ENCODE measurements at places on chromosomes 3 and 15.

DNA sequence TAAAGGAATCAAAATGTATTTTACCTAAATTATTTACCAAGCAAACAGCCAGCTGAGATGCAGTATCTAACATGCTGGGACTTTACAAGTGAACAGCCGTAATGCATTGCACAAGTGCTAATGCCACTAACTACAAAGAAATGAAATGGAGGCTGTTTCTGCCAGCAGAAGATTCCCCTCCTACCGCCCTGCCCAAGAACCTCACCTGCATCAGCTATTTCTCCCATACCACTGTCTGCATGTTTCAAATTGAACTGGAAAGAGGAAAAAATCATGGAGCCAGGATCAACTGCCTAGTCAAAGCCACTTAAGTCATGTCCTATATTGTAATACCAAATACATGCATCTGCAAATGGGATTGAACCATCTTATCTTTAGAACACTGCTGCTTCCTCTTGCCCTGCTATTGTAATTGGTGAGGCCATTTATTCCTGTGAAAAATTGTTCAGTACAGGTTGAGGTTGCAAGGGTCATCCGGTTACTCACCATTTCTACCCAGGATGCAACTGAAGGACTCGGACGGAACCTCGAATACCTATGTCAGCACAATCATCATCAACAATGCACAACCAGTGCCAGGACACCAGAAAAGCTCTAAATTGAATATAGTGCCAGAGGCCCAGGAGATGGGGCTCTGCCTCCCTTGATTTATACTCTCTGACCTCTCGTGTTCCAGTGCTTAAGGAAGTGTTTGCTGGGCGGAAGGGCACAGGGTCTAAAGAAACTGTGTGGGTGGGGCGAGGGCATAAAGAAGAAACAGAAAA lies 27.5 kb downstream of the ANXA2 start:
- no peaks in the 10 kb centered on the region for H3K27me3 ChIP-seq
- no peaks in the 10 kb centered on the region for H3K4me1 ChIP-seq
- no peak for ATAC-seq
- H3K36me3 ChIP-seq = peaks cover 45% of the 10 kb centered on the region

DNA sequence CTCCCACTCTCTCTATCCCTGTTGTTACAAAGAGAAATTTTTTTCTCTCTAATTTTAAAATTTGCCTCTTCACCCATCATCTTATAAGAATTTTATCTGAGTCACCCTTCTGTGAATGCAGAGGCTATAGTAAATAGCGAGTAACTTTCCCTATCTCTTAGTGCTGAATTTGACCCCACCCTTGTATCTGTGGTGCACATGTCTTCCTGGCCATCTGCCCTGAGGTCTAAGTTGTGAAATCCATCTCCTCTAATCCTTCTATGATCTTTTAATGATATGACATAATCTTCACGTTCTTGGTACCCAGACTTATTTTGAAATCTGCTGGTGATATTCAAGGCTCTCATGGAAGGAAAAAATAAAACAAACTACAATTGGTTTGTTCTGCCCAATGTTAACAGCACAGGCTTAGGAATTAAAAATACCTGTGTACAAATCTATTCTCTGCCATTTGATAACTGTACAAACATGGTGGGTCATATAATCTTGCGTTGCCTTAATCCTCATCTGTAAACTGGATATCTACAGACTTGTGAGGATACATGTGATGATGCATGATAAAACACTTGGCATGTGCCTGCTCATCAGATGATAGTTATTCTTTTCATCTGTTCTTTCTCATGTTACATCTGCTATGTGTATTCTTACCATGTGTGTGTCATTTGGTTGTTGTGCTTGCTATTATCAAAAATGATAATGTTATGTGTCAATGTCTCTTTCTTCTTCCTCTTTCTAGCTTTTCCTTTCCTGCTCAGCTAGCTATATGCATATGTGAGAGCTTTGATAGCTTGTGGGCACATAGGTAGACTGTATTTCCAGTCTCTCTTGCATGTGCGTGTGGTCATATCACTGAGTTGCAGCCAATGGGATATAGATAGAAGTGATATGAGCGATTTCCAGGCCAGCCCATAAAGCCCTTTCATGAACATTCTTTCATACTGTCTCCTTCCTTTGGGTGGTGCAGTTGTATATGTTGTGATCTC lies 13.7 kb upstream of the CCR3 start:
- no peaks in the 10 kb centered on the region for H3K27me3 ChIP-seq
- H3K4me3 ChIP-seq = no peak overlapping the region
- H3K36me3 ChIP-seq = peaks cover 6% of the 10 kb centered on the region
- ATAC-seq = no peak
- peaks cover 26% of the 10 kb centered on the region for H3K4me1 ChIP-seq
- H3K27ac ChIP-seq = no peak overlapping the region

DNA sequence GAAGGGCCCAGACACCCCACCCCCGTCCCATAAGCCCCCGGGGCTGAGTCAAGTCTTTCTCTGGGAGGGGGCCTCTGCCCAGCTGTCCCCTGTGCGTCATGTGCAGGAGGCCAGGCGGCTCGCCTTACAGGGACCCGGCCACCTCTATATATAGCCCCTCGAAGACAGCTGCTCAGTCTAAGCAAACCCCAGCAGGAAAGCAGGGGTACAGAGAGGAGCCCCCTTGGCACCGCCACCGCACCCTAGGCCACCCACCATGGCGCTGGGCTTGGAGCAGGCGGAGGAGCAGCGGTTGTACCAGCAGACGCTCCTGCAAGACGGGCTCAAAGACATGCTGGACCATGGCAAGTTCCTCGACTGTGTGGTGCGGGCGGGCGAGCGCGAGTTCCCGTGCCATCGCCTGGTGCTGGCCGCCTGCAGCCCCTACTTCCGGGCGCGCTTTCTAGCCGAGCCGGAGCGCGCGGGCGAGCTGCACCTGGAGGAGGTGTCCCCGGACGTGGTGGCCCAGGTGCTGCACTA lies at the start of gene KLHL40:
KLHL40 (plus strand) TSS at position 175 of the 519 bp plus-strand sequence; CDS start at position 257, 82 bp downstream.
- no peak within 1 kb of the TSS for H3K27ac ChIP-seq
- peaks cover 63% of the 10 kb centered on the region for H3K27me3 ChIP-seq
- H3K4me3 ChIP-seq = no peak within 1 kb of the TSS
- H3K36me3 ChIP-seq = no peaks in the 10 kb centered on the region
- H3K4me1 ChIP-seq = peaks cover 5% of the 10 kb centered on the region

DNA sequence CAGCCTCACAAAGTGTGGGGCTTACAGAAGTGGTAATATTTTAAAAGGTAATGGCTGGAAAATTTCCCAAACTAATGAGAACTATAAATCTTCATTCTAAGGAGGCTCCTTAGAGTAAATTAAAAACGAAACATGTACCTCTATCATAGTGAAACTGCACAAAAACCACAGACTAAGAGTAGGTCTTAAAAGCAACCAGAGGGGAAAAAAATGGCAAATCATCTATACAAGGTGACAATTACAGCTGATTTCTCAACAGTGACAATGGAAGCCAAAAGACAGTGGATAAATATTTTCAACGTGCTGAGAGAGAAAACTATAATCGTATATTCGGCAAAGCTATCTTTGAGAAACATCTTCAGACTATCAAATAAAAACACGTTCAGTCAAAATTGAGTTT lies 20.6 kb downstream of the HEG1 start:
- H3K36me3 ChIP-seq = peaks cover 6% of the 10 kb centered on the region
- no peaks in the 10 kb centered on the region for H3K27me3 ChIP-seq
- H3K4me3 ChIP-seq = no peak overlapping the region
- peaks cover 48% of the 10 kb centered on the region for H3K4me1 ChIP-seq

GRCh38 chr15:90869140-90869541 lies 753 bp downstream of the FURIN start:
- no peaks in the 10 kb centered on the region for H3K27me3 ChIP-seq
- no peak overlapping the region for H3K4me3 ChIP-seq
- H3K27ac ChIP-seq = peak overlapping the region; percentile 82
- no peaks in the 10 kb centered on the region for H3K36me3 ChIP-seq
- ATAC-seq = no peak

DNA sequence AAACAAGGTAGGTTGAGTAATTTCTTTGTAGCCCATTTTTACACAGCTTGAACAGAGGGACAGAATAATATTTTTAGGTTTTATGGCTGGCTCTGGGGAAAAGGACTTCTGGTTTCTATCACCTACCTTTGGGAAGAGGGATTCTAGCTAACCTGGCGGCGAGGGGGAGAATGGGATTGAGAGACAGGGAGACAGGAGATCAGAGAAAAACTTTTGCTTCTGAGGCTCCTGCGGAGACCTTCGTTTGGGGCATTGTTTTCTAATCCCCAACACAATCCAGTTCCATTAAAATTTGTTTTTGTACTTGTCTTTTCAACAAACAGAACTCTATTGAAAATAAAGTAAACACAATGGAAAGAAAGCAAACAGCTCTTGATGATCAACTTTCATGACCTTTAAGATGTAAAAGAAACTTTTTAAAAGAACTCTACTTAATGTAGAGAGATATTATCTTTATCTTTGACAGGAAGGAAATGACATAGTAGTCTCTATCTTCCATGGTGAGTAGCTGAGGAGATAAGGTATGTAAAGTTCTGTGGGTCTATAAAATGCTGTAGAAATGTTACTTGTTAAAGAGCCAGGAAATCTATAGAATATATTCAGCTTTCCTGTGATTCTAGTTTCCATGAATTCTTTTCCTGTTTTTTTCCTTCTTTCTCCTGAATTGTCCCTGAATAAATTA lies 37.0 kb upstream of the P2RY1 start:
- H3K27me3 ChIP-seq = no peaks in the 10 kb centered on the region
- H3K4me3 ChIP-seq = no peak overlapping the region
- no peak overlapping the region for H3K27ac ChIP-seq

GRCh38 chr15:70219256-70219895 lies 121.7 kb upstream of the TLE3 start:
- no peak for ATAC-seq
- H3K36me3 ChIP-seq = no peaks in the 10 kb centered on the region
- H3K27ac ChIP-seq = no peak overlapping the region
- no peak overlapping the region for H3K4me3 ChIP-seq
- H3K27me3 ChIP-seq = no peaks in the 10 kb centered on the region

- H3K27ac ChIP-seq = no peak overlapping the region
- ATAC-seq = no peak
- peaks cover 6% of the 10 kb centered on the region for H3K36me3 ChIP-seq
- H3K4me1 ChIP-seq = peaks cover 33% of the 10 kb centered on the region
- no peak overlapping the region for H3K4me3 ChIP-seq
- no peaks in the 10 kb centered on the region for H3K27me3 ChIP-seq
Measured at GRCh38 chr3:71369701-71370391, 213.7 kb downstream of the FOXP1 start.

- ATAC-seq = no peak
- H3K27ac ChIP-seq = no peak overlapping the region
- H3K36me3 ChIP-seq = no peaks in the 10 kb centered on the region
- no peak overlapping the region for H3K4me3 ChIP-seq
- no peaks in the 10 kb centered on the region for H3K4me1 ChIP-seq
Measured at GRCh38 chr3:190385731-190386688, 2.0 kb upstream of the CLDN16 start.

- H3K4me3 ChIP-seq = no peak overlapping the region
- H3K27ac ChIP-seq = no peak overlapping the region
- H3K4me1 ChIP-seq = peaks cover 10% of the 10 kb centered on the region
- ATAC-seq = no peak
- H3K27me3 ChIP-seq = no peaks in the 10 kb centered on the region
Measured at GRCh38 chr15:87567406-87568030, 689.0 kb downstream of the NTRK3 start.

DNA sequence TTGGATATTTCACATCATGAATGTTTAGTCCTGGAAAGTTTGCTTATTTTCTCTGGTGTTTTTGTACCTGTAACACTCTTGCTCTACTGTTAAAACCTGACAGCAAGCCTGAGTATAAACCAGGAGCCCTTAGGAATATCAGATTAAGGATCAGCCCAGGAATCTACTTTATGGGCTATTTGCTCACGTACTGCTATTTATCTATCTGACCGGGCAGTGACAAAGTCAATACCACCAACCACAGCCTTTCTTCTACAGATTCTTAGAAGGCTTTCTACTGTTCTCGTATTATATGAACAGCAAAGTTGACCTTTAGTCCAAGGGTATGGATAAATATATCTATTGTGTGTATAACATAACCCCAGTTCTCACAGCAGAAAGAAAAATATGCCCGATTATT lies 521.2 kb downstream of the RBMS3 start:
- no peaks in the 10 kb centered on the region for H3K27me3 ChIP-seq
- H3K36me3 ChIP-seq = no peaks in the 10 kb centered on the region
- no peaks in the 10 kb centered on the region for H3K4me1 ChIP-seq

- H3K36me3 ChIP-seq = peaks cover 27% of the 10 kb centered on the region
- no peak overlapping the region for H3K27ac ChIP-seq
- H3K27me3 ChIP-seq = no peaks in the 10 kb centered on the region
- ATAC-seq = no peak
- peaks cover 16% of the 10 kb centered on the region for H3K4me1 ChIP-seq
Measured at GRCh38 chr15:45156744-45157455, 27.1 kb downstream of the DUOX1 start.

- H3K4me3 ChIP-seq = no peak overlapping the region
- H3K27ac ChIP-seq = no peak overlapping the region
- no peaks in the 10 kb centered on the region for H3K36me3 ChIP-seq
- peaks cover 9% of the 10 kb centered on the region for H3K27me3 ChIP-seq
- no peaks in the 10 kb centered on the region for H3K4me1 ChIP-seq
- no peak for ATAC-seq
Measured at GRCh38 chr3:132187746-132188145, 129.5 kb upstream of the ACP3 start.

DNA sequence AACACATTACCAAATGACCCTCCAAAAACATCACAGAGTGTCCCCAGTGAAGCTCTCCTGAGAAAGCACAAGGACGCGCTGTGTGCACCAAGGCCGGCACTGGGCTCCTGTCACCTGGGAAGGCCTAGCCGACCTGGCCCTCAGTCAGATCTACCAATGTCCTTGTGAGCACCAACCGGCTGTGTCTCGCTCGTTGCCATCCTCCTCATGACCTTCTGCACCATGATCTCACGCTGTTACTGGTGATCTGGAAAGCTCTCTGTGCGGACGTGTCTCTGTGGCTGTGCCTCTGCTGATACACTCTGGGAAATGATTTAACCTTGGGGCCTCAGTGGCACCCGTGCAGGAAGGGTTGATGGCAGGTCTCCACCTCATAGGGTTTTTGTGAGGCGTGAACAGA lies 24.2 kb downstream of the ZXDC start:
- H3K27ac ChIP-seq = no peak overlapping the region
- no peak for ATAC-seq
- H3K27me3 ChIP-seq = no peaks in the 10 kb centered on the region
- H3K4me3 ChIP-seq = no peak overlapping the region

DNA sequence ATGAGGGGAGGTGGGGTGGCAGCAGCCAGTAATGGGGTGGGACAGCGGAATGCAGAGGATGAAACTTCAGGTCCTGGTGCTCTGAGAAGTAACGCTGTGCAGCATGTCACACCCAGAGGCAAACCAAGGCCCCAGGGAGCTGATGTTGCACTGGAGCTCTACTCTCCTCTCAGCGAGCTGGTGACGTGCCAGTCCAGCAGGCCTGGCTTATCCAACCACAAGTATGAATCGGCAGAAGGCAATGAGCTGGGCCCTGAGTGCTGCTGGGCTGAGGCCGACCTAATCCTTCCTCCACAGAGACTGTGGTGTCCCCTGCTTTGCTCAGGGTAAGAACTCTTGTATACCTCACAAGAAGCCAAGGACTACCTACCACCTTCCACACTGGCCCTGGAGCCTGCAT lies 30.5 kb downstream of the CD86 start:
- H3K27ac ChIP-seq = peak overlapping the region; percentile 65
- H3K36me3 ChIP-seq = peaks cover 43% of the 10 kb centered on the region
- peaks cover 80% of the 10 kb centered on the region for H3K4me1 ChIP-seq
- H3K4me3 ChIP-seq = peak overlapping the region; percentile 12
- no peaks in the 10 kb centered on the region for H3K27me3 ChIP-seq
- ATAC-seq = peak; percentile 69
